LNCaP clone FGC (cell line): ENCODE measurements at places on chromosomes 5 and 9.

DNA sequence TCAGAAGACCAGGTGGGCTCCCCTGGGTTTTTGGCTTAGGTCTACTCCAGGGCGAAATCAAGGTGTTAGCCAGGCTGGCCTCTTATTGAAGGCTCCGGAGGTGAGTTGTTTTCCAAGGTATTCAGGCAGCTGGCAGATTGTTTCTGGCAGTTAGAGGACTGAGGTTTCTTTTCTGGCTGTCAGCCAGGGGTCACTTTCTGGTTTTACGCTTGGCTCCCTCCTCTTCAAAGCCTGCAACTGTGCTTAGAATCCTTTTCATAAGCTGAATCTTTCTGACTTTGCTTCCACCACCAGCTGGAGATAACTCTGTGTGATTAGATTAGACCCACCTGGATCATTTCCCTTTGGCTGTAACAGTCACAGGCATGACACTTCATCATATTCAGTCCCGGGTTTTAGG, 24.6 kb downstream of the RFK start:
- no peak for DNase-seq

- no peak for DNase-seq
These were observed 223.5 kb upstream of the TUT7 start for GRCh38 chr9:86577420-86578333.

GRCh38 chr5:107196500-107197059, 474.2 kb downstream of the EFNA5 start:
- no peak for DNase-seq

DNA sequence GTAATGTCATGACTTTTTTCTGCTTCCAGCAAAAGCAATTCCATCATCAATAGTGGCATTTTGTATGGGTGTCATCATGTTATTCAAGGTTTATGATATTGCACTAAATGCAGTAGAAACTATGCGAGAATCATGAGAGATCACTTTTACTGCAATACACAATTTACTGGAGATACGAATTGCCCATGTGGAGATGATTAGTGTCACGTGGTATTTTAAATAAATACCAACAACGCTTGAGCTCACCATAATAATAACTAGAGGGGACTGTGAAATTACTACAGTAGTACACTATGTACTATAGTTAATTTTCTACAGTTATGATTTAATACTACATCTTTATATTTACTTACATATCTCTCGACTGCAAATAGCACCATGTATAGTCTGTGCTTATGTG, 49.7 kb downstream of the FAM174A start:
- DNase-seq = no peak

DNA sequence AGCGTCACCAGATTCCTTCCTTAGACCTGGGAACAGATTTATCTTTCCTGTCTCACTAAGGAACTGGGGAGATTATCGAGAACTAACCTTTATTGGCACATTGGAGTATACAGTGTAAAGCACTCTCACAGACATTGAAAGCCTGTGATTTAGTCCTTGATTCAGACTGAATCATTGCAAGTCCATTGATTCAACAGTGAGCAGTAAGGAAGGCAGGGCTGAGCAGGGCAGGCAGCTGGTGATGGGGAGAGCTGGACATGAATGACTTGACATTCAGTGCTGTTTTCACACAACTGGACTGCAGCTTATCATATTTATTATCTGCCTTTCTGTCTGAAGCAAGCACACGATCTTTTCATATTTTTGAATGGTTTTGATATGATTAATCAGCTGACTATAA, 16.2 kb downstream of the ISOC1 start:
- DNase-seq = no peak

GRCh38 chr5:125463466-125464092, 717.1 kb upstream of the ZNF608 start:
- DNase-seq = no peak

GRCh38 chr9:25960178-25960577, 281.9 kb upstream of the TUSC1 start:
- DNase-seq = no peak

GRCh38 chr5:135600152-135600570, 21.4 kb upstream of the CXCL14 start:
- no peak for DNase-seq

- DNase-seq = no peak
These were observed 26.2 kb upstream of the TNIP1 start for GRCh38 chr5:151107084-151107483.

GRCh38 chr5:89534331-89534730, 651.3 kb upstream of the MEF2C start:
- no peak for DNase-seq
